Effector memory CD4-positive, alpha-beta T cell (primary cell): ENCODE measurements at places on chromosomes 1 and 21.

DNA sequence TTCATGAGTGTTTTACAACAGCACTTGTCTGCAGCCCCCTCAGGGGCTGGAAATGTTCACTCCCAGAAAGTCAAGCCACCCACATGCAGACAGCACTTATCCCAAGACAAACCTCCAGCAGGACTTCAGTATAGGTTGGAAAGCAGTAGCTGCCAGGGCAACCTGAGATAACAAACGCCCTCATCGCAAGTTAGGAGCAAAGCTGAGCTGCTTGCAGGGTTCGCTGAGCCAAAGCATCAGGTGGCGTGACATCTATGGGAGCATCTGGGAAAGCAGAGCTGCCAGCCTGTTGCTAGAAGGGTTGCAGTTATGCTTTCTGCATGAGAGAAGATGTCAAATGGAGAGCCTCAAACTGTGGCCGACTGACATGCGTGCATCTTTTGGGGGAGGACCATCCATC lies 4.2 kb upstream of the STXBP3 start:
- no peak for DNase-seq

DNA sequence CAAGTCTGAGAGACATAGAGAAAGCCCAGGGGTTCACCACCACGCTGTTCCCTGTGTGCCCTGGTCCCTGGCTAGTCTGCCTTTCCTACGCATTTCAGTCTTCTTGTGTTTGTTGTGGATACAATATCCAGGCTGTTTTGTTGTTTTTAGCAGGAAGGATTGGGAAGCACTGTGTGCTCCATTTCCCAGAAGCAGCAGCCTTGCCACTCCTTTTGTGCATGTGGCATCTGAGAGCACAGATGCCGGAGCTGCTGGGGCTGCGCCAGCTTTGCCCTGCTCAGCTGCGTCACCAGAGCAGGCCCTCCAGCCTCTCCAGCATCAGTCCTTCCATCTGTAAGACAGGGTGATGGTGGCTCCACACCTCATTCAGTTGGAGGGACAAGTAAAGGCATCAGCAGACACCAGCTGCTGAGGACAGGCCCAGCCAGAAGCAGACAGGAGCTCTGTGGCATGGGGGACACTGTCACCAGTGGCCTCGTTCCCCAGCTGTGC lies 94.4 kb upstream of the COL6A1 start:
- no peak for DNase-seq

- no peak for DNase-seq
Measured at GRCh38 chr21:33844104-33844889, 71.3 kb downstream of the ATP5PO start.

DNA sequence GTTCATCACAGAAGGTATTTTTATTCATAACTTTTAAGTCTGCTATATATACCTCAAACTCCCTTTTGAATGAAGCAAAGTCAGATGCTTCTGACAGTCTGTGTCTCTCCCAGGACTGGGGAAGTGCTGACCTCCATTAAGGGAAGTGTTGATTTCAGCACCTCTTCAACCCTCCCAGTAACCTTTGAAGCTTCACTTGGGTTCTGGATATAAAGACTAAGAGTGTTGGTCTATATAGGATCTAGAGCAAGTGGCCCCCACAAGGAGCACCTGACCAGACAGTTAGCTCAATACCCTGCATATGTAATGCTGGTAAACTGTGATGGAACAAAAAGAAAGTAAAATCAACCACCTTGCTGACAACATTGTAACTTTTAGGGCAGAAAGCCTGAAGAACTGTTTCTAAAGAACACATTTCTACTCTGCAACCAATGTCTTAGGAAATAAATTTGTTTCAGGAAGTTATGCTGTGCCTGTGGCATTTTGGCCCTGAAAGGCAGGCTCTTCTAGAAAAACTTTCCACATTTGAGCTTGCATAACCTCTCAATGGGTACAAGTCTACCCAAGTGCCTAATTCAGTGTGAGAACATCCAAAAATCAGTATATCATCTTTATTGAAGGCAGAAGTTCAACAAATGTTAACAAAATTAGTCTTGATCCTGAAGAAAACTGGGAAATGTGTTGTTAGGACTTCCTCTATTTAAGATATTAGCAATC lies 865 bp upstream of the PTPN22 start:
- DNase-seq: no peak

DNA sequence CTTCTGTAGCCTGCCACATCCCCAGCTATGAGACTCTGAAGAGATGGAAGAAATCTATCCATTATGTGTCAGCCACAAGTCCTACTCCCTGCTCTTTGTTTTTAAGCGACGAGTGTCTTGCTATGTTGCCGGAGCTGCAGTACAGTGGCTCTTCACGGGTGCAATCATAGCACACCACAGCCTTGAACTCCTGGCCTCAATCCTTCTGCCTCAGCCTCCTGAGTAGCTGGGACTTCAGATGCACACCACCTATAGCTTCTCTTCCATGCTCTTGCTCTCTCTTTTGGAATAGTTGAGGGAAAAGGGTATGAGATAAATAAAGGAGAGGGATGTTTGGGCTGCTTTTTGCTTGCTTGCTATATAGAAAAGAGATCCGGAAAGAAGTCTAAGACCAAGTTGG lies 1.6 kb downstream of the TUFT1 start:
- no peak for DNase-seq

- no peak for DNase-seq
Measured at GRCh38 chr1:9823693-9823942, 147 bp downstream of the CLSTN1 start.

GRCh38 chr1:107135463-107135862 lies 5.4 kb upstream of the NTNG1 start:
- DNase-seq: no peak
